MM.1S (cell line): ENCODE measurements at places on chromosomes 7 and 10.

DNA sequence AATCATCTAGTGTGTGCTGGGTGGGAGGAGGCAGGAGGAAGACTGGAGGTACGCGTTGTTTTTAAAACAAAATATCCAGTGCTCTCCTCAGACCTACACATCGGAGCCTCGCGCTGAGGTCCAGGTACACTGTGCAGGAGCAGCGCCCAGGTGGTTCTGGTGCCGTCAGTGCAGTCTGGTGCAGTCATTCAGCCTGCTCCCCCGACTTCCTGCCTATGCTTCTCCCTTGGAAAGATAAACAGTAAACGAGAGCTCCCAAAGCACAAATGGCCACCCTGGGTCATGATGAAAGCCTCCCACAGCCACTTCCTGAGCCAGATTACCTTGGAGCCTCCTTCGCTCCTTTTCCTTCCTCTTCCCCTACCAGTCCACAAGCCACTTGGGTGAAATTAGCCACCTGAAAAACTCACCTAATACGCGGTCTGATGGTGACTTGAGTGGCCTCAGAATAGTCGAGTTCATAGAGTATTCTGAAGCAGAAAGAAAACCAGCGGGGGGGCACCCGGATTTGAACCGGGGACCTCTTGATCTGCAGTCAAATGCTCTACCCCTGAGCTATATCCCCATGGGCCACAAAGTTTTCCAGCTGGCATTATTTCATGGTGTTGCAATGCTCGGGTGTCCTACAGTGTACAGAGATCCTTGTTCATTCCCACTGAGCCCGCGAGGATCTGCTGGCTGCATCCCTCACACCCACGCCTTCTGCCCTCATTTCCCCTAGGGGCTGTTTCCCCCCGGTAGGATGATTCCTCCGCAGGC lies 82.5 kb downstream of the ZNF467 start:
- peaks cover 4% of the 10 kb centered on the region; the same call in 1 of the 2 replicates for H3K27me3 ChIP-seq
- H3K4me1 ChIP-seq, result no peaks in the 10 kb centered on the region
- no peaks in the 10 kb centered on the region for H3K36me3 ChIP-seq
- no peak overlapping the region for H3K27ac ChIP-seq
- DNase-seq, result no peak

- DNase-seq, result peak; percentile 95
- H3K4me1 ChIP-seq, result peaks cover 63% of the 10 kb centered on the region
- peak overlapping the region; percentile 18 for H3K4me3 ChIP-seq
- no peaks in the 10 kb centered on the region for H3K27me3 ChIP-seq
Observed at GRCh38 chr10:70575874-70576802, 26.4 kb downstream of the PRF1 start.

- H3K27me3 ChIP-seq, result no peaks in the 10 kb centered on the region
- DNase-seq, result peak; percentile 51
- H3K36me3 ChIP-seq, result no peaks in the 10 kb centered on the region
- H3K4me3 ChIP-seq, result no peak overlapping the region
Observed at GRCh38 chr10:77165445-77166208, 472.0 kb downstream of the KCNMA1 start.

- H3K27ac ChIP-seq, result no peak overlapping the region
- no peak for DNase-seq
- H3K27me3 ChIP-seq, result no peaks in the 10 kb centered on the region
- H3K36me3 ChIP-seq, result peaks cover 3% of the 10 kb centered on the region; the same call in 1 of the 2 replicates
- no peak overlapping the region for H3K4me3 ChIP-seq
Observed at GRCh38 chr7:123712619-123713018, 36.2 kb downstream of the WASL start.

- no peak overlapping the region for H3K27ac ChIP-seq
- peaks cover 7% of the 10 kb centered on the region; the same call in 1 of the 2 replicates for H3K4me1 ChIP-seq
- peak overlapping the region; percentile 91 for H3K4me3 ChIP-seq
- H3K36me3 ChIP-seq, result peaks cover 10% of the 10 kb centered on the region; the same call in 1 of the 2 replicates
- no peak for DNase-seq
Observed at GRCh38 chr7:50450590-50451032, 461 bp upstream of the FIGNL1 start.

- H3K36me3 ChIP-seq, result no peaks in the 10 kb centered on the region
- H3K4me3 ChIP-seq, result no peak overlapping the region
- no peaks in the 10 kb centered on the region for H3K4me1 ChIP-seq
- peaks cover 17% of the 10 kb centered on the region for H3K27me3 ChIP-seq
- H3K27ac ChIP-seq, result no peak overlapping the region
Observed at GRCh38 chr10:132148261-132149251, 38.2 kb upstream of the DPYSL4 start.

DNA sequence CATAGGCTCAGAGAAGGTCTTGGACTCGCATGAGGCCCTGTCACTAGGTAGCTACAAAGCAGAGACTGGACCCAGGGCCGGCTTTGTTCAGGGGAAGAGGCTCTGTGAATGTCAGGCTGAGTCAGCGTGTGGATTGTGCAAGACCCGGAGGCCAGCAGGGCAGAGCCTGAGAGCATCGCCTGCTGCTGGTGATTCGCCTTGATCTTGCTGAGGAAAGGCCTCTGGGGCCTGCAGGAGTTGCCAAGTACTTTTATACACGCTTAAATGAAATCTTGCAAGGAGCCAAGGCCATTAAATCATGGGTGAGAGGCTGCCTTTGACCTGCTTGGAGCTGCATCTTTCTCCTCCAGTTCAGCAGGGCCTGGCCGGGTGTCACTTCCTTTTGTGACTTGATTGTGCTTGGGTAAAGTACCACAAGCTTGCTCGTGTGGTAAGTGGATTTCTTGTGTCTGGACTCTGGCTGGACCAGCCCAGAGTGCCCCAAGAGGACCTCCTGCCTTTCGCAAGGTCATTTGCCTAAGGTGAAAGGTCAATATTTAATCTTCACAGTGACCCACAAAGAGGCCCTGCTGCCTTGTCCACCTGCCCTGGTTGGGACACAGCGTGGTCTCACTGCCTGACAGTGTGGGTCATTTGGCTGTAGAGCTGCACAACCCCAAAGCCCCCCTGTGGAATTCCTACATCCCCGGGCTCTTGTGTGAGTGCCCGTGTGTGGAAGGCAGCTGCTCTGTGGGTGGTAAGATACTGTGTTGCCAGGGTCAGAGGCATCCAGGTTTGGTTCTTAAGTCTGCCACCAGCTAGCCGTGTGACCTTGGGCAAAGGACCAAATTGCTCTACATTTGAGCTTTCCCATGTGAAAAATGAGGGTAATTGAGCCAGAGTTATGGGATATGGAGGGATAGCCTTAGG lies 38.6 kb upstream of the SH2D4B start:
- no peaks in the 10 kb centered on the region for H3K27me3 ChIP-seq
- no peak overlapping the region for H3K27ac ChIP-seq
- H3K4me3 ChIP-seq, result no peak overlapping the region

- DNase-seq, result no peak
- no peaks in the 10 kb centered on the region for H3K27me3 ChIP-seq
- H3K27ac ChIP-seq, result no peak overlapping the region
Observed at GRCh38 chr7:66189695-66190503, 15.2 kb upstream of the TPST1 start.

DNA sequence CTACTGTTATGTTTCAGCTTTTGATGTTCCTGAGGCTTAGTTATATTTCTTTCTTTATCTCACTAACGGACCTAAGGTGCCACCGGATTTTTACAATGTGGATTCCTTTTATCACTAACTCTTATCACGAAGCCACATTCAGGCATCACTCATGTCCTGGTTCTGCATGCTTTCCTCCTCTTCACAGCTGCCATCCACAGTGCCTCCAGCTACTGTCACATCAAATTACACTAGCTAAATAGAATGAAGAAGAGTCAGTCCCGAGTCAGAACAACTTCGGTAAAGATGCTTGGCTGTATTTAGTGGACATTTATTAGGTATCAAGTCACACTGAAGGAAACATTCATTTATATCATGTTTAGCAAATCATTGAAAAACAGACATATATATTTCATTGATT lies 153.2 kb downstream of the NEBL start:
- H3K36me3 ChIP-seq, result no peaks in the 10 kb centered on the region
- H3K27ac ChIP-seq, result no peak overlapping the region
- H3K4me3 ChIP-seq, result no peak overlapping the region
- no peak for DNase-seq
- H3K4me1 ChIP-seq, result no peaks in the 10 kb centered on the region

DNA sequence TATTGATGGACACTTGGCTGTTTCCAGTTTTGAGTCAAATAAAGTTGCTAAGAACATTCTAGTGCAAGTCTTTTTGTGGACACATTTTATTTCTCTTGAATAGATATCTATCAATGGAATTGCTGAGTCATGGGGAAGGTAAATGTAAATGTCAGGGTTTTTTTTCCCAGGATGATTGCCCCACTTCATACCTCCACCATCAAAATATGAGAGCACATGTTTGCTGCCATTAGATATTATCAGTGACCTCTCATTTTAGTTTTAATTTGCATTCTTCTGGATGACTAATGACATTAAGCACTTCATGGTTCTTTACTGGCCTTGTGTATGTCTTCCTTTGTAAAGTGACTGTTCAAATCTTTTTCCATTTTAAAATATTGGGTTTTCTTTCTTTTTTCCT lies 45.7 kb downstream of the PAPSS2 start:
- no peaks in the 10 kb centered on the region for H3K27me3 ChIP-seq
- H3K4me3 ChIP-seq, result no peak overlapping the region
- no peaks in the 10 kb centered on the region for H3K4me1 ChIP-seq
- no peaks in the 10 kb centered on the region for H3K36me3 ChIP-seq
- no peak for DNase-seq

DNA sequence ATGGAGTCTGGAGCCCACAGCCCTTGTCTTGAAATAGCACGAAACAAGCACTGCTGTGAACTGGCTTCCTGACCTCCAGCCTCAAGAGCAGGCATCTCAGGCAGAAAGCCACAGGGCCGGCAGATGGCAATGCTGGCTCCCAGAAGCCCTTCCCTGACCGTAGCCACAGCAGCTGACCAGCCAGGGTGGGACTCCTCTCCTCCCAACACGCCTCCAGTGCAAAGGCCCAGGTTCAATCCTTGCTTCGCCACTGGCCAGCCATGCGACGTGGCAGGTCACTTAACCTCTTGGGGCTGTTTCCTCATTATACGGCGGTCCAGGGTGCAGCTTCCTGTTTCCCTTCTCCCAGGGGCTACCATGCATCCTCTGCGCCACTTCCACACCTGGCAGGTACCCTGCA lies 12.8 kb downstream of the PRKAG2 start:
- H3K27me3 ChIP-seq, result peaks cover 56% of the 10 kb centered on the region
- DNase-seq, result no peak
- H3K4me1 ChIP-seq, result no peaks in the 10 kb centered on the region
- H3K4me3 ChIP-seq, result no peak overlapping the region
- H3K27ac ChIP-seq, result no peak overlapping the region

DNA sequence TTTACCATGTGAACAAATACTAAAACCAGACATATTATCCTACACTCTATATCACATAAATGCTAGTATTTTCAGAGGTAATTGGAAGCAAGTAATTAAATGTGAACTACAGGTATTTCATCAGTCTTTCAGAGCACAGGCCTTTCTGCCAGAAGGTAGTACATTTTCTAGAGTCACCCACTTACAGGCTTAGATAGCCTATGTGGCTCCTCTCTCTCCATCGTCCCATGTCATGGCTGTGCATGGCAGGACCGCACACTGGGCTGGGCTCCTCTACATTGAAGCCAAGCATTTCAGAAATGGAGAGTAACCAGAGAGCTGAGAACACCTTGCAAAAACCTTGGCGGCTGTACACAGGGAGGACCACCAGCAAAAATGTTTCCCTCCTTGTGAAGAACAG lies 49.7 kb downstream of the GFRA1 start:
- H3K27me3 ChIP-seq, result no peaks in the 10 kb centered on the region
- no peaks in the 10 kb centered on the region for H3K4me1 ChIP-seq
- no peak overlapping the region for H3K27ac ChIP-seq
- no peak overlapping the region for H3K4me3 ChIP-seq
- DNase-seq, result no peak

- H3K36me3 ChIP-seq, result no peaks in the 10 kb centered on the region
- peak; percentile 12 for DNase-seq
- H3K4me3 ChIP-seq, result no peak overlapping the region
- H3K27me3 ChIP-seq, result peaks cover 34% of the 10 kb centered on the region
- H3K27ac ChIP-seq, result no peak overlapping the region
- no peaks in the 10 kb centered on the region for H3K4me1 ChIP-seq
Observed at GRCh38 chr7:5284304-5285281, 1.9 kb downstream of the SLC29A4 start.

GRCh38 chr7:86814661-86815379 lies 171.1 kb downstream of the GRM3 start:
- no peak overlapping the region for H3K27ac ChIP-seq
- no peaks in the 10 kb centered on the region for H3K4me1 ChIP-seq
- peak; percentile 28 for DNase-seq
- H3K27me3 ChIP-seq, result no peaks in the 10 kb centered on the region
- no peaks in the 10 kb centered on the region for H3K36me3 ChIP-seq

- no peaks in the 10 kb centered on the region for H3K4me1 ChIP-seq
- no peaks in the 10 kb centered on the region for H3K36me3 ChIP-seq
- no peak overlapping the region for H3K4me3 ChIP-seq
Observed at GRCh38 chr7:86939197-86939814, 120.1 kb downstream of the ELAPOR2 start.

DNA sequence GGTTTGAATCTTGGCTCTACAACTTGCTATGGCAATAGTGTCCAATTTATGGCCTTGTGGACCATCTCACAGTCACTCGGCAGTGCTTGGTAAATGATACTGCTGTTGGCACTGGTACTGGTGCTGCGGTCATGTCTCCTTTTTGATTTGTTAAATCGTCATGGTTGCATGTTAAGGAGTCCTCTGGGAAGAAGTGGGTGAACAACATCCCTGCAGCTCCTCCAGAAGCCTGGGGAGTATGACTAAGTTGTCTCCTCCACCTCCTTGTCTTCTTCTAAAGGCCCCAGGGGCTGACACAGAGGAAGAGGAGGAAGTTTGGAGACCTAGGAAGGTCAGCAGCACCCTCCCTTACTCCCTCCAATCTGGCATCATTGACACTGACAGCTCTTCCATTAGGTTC lies 8.5 kb downstream of the ITPRIP start:
- no peaks in the 10 kb centered on the region for H3K27me3 ChIP-seq
- no peak overlapping the region for H3K4me3 ChIP-seq
- DNase-seq, result no peak
- H3K4me1 ChIP-seq, result no peaks in the 10 kb centered on the region

- no peak overlapping the region for H3K4me3 ChIP-seq
- no peaks in the 10 kb centered on the region for H3K27me3 ChIP-seq
- no peaks in the 10 kb centered on the region for H3K4me1 ChIP-seq
- H3K27ac ChIP-seq, result no peak overlapping the region
- no peaks in the 10 kb centered on the region for H3K36me3 ChIP-seq
- DNase-seq, result no peak
Observed at GRCh38 chr10:123044391-123044790, 35.6 kb downstream of the ACADSB start.

- no peaks in the 10 kb centered on the region for H3K36me3 ChIP-seq
- no peaks in the 10 kb centered on the region for H3K4me1 ChIP-seq
- H3K4me3 ChIP-seq, result no peak overlapping the region
- no peak for DNase-seq
Observed at GRCh38 chr10:132706701-132707100, 79.2 kb downstream of the NKX6-2 start.
